ENCODE measurements at places on chromosomes 1 and 21.

DNA sequence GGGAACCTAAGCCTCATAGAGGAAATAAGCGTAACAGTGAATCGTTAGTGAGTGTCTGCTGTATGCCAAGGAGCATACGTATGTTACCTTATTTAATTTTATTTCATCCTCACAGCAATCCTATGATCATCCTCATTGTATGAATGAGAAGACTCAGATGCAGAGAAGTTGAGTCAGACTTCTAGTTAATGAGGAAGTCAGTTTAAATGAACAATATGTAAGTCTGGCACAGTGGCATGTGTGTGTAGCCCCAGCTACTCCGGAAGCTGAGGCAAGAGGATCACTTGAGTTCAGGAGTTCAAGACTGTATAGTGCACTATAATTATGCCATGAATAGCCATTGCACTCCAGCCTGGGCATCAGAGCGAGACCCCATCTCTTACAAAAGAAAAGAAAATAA lies 148.0 kb downstream of the ZZZ3 start:
- peak; percentile 76 for DNase-seq

- DNase-seq, result no peak
Measured at GRCh38 chr1:47853852-47854251, 143.3 kb downstream of the TRABD2B start.

- peak; percentile 88 for DNase-seq
Measured at GRCh38 chr1:231053493-231054162, 13.6 kb upstream of the FAM89A start.

DNA sequence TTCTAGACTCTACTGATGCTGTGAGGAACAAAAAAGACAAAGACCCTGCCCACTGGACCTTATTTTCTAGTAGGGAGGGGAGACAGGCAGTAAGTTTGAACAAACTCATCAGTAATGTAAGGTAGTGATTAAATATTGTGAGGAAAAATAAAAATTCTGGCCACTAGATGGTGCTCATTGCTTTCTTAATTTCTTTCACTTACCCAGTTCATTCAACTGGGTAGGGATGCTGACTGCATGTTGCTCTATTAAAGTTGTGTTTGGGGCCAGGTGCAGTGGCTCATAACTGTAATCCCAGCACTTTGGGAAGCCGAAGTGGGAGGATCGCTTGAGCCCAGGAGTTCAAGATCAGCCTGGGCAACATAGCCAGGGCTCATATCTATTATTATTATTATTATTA lies 6.3 kb upstream of the KYAT3 start:
- DNase-seq, result peak; percentile 74

- DNase-seq, result no peak
Measured at GRCh38 chr1:189117072-189117770, 1360.4 kb downstream of the BRINP3 start.

DNA sequence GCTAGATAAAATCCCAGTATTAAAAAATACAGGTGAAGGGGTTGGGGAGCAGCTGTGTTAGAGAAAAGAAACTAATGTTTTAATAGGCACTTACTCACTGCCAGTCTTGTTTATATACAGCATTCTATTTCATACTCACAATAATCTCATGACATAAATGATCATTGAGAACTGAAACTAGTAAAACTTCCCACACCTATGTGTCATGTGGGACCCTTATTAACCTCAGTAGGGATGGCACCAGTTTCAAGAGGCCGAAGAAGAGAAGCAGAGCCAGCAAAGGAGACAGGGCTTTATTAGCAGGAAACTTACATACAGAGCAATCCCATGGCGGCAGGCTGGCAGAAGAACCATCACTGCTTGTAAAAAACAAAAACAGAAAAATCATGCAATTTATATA lies 48.8 kb upstream of the KCNH1 start:
- no peak for DNase-seq

DNA sequence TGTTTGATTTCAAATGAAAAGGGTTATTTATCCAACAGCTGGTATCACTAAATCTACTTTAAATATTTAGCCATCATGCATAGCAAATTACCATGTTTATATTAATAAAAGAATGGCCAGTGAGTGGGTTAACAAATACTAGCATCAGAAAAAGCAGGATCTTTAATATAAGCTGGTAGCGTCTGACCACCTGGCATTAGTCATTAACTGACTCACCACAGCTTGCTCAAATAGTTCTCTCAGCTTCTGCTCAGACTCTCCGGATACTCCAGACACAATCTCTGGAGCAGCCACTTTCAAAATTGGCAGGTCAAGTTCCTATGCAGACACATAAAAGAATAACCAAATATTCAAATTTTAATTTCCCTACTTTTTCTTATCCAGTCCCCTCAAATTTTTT lies 29.6 kb downstream of the NVL start:
- peak; percentile 73 for DNase-seq

- DNase-seq, result no peak
Measured at GRCh38 chr21:44286716-44287632, 1.3 kb downstream of the AIRE start.

- no peak for DNase-seq
Measured at GRCh38 chr21:34229353-34229752, 134.5 kb upstream of the KCNE2 start.

GRCh38 chr1:9164532-9164900 lies 35.6 kb upstream of the GPR157 start:
- peak; percentile 47 for DNase-seq

All from EH (cell line).